Mesenteric fat pad (tissue), 1 donor: ENCODE measurements at places on chromosomes 6 and 20. TPM values are rescaled to one million over a fixed set of nuclear protein-coding genes. Genes with fewer than 3 reads are reported as not detected.

Gene PARD6B
- 2.0 TPM for total RNA-seq

Gene FABP7
- not detected for total RNA-seq

Gene DBNDD2
- total RNA-seq: 28.7 TPM

Gene COL19A1
- not detected for total RNA-seq

Gene XKR7
- total RNA-seq: not detected

Gene ELOVL4
- 0.58 TPM for total RNA-seq

Gene ETV7
- total RNA-seq: 0.29 TPM

Gene MTO1
- 20.3 TPM for total RNA-seq

Gene EDN1
- 7.5 TPM for total RNA-seq

Gene HLA-DQA2
- total RNA-seq: 1.5 TPM

Gene CYP39A1
- 1.1 TPM for total RNA-seq

Gene SYCP2
- total RNA-seq: 2.2 TPM

Gene SIGLEC1
- total RNA-seq: 45.1 TPM

Gene PLCB4
- total RNA-seq: 5.3 TPM

Gene EYA4
- total RNA-seq: 1.0 TPM

Gene TSPO2
- not detected for total RNA-seq

Gene TGM3
- not detected for total RNA-seq

Gene HLA-DQA1
- total RNA-seq: 12.7 TPM

Gene RSPO3
- total RNA-seq: 30.4 TPM

Gene UNC5CL
- total RNA-seq: 0.48 TPM

Gene DEFB123
- total RNA-seq: not detected

Gene REM1
- 2.7 TPM for total RNA-seq

Gene WFDC12
- not detected for total RNA-seq
